Natural killer cell treated with Interleukin-12 subunit alpha and Interleukin-12 subunit beta and Interleukin-15 and Interleukin-18, amount 100 ng/mL, for 72 hours (primary cell): ENCODE measurements at places on chromosomes 5 and 9.

DNA sequence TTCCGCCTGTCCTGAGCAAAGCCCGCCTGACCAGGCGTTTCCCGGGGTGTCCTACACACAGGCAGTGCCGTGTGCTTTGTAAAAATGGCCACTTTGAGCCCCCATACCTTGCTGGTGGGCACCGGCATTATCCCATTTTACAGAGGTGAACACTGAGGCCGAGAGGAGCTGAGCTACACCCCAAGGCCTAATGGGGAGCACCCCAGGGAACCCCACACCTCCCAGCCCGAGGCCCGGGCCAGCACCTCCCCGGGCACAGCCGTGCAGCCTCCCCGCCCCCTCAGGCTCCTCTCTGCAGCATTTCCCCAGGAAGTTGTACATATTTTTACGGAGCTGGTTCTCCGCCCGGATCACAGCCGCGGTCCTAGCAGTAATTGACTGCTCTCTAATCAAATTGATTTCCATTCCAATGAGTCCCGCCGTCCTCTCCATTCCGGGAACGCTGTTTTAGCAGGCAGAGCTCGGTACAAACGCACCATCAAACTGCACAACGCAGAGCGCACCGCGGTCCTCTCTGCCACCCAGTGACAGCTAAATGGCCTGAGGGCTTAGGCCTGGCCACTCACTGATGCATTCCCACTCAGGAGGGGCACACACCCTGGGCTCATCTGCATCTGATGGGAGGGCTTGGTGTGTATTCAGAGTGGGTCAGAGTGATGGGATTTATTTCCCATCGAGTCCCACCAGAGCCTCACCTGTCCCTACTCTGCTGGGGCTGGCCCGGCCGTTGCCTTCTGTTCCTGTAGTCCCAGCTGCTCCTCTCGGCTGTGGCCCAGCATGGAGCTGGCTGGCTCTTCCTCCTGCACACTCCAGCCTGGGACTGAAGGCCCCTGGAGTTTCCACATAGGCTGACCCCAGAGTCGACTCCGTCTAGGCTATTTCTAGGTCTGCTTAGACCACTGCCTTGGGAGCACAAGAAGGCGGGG, 36.2 kb upstream of the UBAC1 start:
- H3K36me3 ChIP-seq, result no peaks in the 10 kb centered on the region
- no peak overlapping the region for H3K4me3 ChIP-seq
- no peaks in the 10 kb centered on the region for H3K27me3 ChIP-seq
- peaks cover 6% of the 10 kb centered on the region for H3K4me1 ChIP-seq
- H3K27ac ChIP-seq, result no peak overlapping the region

DNA sequence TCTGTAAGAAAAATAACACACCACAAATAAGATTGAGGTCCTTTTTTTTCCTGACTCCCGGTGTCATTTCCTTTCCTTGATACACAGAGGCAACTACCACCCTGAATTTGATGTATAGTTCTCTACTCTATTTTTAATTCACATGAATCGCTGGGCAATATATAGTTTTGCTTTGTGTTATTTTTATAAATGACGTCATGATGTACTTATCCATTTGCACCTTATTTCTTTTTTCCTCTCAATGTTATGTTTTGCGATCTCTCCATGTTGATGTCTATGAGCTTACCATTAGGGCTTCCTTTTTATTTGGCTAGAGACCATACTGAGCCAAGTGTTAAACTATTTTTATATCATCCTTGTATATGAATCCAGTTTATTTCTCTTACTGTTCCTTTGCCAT, 175.9 kb downstream of the PAPPA start:
- H3K27me3 ChIP-seq, result no peaks in the 10 kb centered on the region
- DNase-seq, result no peak
- H3K4me1 ChIP-seq, result no peaks in the 10 kb centered on the region

DNA sequence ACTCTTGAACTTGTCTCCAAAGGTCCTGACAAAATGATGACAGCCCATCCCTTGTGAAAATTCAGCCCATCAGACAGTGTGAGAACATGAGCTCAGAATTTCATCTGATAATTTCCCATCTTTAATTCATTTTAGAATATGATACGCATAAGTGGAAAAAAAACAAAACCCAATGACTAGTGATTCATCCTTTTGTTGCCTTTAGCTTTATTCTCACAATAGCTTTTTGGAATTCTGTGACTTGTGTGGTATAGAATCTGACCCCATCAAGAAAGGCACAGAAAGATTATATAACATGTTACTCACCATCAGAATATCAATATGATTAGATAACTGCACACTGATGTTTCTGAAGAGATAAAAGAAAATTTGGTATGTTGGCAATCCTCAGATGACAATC, 16.1 kb upstream of the TMED7 start:
- H3K36me3 ChIP-seq, result no peaks in the 10 kb centered on the region
- peaks cover 32% of the 10 kb centered on the region for H3K27me3 ChIP-seq
- H3K4me3 ChIP-seq, result no peak overlapping the region
- no peak overlapping the region for H3K27ac ChIP-seq
- DNase-seq, result no peak

- no peaks in the 10 kb centered on the region for H3K36me3 ChIP-seq
- no peak for DNase-seq
Measured at GRCh38 chr5:13470263-13470662, 474.2 kb downstream of the DNAH5 start.

DNA sequence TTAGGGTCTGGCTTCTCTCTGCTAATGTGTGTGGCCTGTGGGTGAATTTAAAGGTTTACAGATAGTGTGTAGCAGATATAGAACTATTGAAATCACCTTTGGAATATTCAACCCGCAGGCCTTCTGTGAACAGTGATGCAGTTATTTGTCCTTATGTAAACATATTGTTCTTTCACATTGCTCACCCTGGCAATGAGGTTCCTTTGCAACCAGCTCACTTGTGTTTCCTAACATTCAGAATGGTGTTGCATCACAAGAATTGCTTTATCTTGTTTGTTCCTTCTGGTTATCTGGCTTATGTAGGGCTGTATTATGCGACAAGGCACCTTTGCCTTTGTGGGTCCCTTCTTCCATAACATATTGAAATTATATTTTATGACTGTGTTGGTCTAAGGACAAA, 370.3 kb downstream of the NNT start:
- no peaks in the 10 kb centered on the region for H3K27me3 ChIP-seq
- no peak overlapping the region for H3K27ac ChIP-seq
- H3K4me3 ChIP-seq, result no peak overlapping the region
- no peak for DNase-seq
- no peaks in the 10 kb centered on the region for H3K36me3 ChIP-seq

GRCh38 chr9:110604171-110604601, 24.6 kb upstream of the SVEP1 start:
- H3K36me3 ChIP-seq, result no peaks in the 10 kb centered on the region
- H3K4me1 ChIP-seq, result no peaks in the 10 kb centered on the region
- H3K27ac ChIP-seq, result no peak overlapping the region
- no peak for DNase-seq

- no peak overlapping the region for H3K27ac ChIP-seq
- H3K27me3 ChIP-seq, result no peaks in the 10 kb centered on the region
- no peak overlapping the region for H3K4me3 ChIP-seq
Measured at GRCh38 chr5:125413496-125414274, 667.2 kb upstream of the ZNF608 start.

DNA sequence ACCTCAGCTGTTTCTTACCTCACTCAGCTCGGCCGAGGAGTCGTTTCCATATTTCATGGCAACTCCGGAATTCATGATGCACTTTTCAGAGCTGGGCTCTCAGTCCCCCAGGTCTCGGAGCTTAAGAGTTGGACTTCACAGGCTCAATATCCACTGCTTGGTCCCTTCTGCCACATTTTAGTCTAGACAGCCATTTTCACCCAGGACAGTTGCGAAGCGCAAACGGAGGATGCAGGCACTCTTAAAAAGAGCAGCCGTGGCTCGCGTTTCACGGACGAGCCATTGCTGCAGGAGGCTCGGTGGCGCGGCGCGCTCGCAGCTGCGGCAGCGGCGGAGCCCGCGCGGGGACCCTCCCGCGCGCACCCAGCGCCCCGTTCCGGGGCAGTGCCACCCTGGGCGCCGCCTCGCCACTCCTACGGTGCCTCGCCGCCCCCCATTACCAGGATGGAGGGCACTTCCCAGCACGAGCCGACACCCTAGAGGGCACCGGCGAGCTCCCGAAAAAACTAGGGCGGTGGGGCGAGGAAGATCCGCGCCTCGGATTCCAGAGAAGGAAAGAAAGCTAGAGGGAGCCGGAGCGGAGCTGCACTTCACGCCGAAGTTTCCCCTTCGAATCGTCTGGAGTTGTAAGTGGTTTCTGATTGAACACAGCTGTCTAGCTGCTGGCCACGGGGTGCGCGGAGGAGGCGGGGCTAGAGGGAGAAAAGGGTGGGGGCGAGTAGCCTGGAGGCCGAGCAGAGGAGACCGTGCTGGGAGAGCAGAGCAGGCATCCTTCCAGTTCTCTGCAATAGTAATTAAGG, 140.3 kb downstream of the TSSK1B start:
- DNase-seq, result peak; percentile 69
- peaks cover 15% of the 10 kb centered on the region for H3K4me1 ChIP-seq
- peaks cover 46% of the 10 kb centered on the region for H3K27me3 ChIP-seq
- peak overlapping the region; percentile 77 for H3K4me3 ChIP-seq

DNA sequence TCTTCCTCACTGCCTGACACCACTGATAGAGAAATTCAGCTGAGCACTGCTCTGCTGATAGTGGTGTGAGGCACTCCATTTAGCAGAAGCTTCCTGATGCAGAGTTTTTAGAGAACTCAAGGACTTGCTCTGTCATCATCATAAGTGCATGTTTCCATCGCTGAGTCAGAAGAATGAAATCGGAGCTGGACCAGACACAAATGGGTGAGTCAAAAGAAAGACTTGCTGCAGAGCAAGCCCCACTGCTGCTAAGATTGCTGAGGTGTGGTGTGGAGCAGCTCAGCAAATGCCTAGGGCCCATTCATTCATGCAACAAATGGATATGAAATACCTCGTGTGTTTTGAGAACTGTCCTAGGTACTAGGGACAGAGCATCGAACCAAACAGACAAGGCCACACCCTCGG, 410.2 kb upstream of the SLC30A5 start:
- no peak overlapping the region for H3K27ac ChIP-seq
- no peaks in the 10 kb centered on the region for H3K4me1 ChIP-seq
- H3K36me3 ChIP-seq, result no peaks in the 10 kb centered on the region
- DNase-seq, result no peak
- H3K4me3 ChIP-seq, result no peak overlapping the region

DNA sequence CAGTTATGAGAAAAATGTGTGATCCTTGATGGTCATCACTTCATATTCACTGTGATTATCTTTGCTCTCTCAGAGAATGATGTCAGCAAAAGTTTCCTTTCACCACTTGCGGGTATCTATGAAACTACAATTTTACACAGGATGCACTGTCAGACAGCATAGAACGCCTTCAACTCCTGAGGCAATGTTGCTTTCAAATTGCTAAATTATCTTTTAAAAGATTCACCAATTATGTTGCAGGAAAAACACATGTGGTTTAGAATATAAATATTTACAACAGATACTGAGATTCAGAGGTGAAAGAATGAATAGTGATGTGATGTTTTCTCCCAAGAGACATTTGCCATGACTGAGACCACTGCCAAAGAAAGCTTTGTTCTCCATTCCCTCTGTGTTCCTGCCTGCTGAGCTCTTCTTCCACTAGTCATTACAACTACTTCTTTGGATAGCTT, 879.8 kb upstream of the DMAC1 start:
- no peaks in the 10 kb centered on the region for H3K36me3 ChIP-seq
- H3K27ac ChIP-seq, result no peak overlapping the region
- no peak for DNase-seq
- no peaks in the 10 kb centered on the region for H3K4me1 ChIP-seq

DNA sequence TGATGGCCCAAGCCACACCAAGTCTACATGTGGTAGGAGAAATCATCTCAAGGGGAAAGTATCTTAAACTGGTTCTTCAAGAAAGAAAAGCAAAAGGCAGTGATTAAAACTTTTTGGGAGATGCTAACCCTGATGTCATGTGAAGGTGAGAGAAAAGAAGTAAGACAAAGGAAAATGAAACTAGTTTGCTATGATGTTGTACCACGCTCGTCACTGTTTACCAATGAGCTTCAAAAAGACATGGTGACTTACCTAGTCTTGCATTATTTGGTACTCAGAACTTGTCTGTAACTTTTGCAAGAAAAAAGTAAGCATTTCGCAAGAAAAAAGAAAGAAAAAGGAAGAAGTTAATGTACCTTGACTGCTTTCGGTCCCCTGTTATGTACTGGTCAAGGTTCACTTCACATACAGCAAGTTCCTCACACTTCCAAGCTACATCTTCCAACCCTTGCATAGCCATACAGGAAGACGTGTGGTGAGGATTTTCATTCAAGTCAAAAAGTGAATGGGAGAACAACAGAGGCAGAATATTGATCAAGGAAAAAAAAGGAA, 739.3 kb downstream of the NR2F1-AS1 start:
- no peaks in the 10 kb centered on the region for H3K4me1 ChIP-seq
- H3K4me3 ChIP-seq, result no peak overlapping the region
- H3K27ac ChIP-seq, result no peak overlapping the region

DNA sequence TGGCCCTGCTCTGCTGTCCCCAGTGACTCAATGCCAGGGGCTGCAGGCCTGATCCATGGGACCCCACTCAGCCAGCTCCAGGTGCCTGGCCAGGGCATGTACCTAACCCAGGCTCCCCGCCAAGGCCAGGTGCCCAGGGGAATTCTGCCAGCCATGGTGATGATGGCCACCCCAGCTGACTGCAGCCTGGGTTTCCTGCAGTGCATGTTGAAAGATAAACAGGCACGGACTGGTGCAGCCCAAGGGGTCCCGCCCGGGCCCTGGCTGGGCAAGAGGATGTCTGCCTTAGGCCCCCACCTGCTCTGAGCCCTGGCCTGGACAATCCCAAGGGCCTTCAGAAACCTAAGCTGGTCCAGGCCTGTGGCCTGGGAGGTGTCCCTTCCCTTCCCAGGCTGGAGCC, 1.2 kb downstream of the ABCA2 start:
- no peaks in the 10 kb centered on the region for H3K27me3 ChIP-seq
- peaks cover 19% of the 10 kb centered on the region for H3K4me1 ChIP-seq
- peak overlapping the region; percentile 87 for H3K4me3 ChIP-seq
- no peak for DNase-seq
- no peaks in the 10 kb centered on the region for H3K36me3 ChIP-seq

DNA sequence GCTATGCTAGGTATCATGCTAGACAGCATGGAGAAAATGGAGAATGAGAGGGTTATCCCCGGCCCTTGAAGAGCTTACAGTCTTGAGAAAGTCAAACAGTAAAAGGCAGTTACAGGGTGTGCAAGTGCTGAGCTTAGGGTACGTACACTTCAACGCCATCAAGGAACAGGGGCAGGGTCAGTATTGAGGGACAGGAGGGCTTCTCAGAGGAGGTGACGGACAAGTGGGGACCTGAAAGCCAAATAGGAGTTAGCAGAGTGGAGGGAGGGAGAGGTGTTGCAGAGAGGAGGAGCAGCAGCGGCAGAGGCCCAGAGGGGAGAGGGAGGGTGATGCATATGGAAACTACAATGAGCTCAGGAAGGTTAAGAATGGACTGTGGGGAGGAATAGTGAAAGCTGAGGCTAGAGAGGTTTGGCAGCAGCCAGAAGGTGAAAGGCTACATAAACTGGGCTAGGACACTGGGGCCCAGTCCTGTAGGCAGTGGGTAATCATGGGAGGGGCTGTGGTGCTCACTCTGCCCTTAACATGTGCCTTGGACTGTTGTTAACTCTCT, 88.0 kb downstream of the NRG2 start:
- H3K36me3 ChIP-seq, result no peaks in the 10 kb centered on the region
- H3K27ac ChIP-seq, result no peak overlapping the region
- peaks cover 7% of the 10 kb centered on the region for H3K27me3 ChIP-seq
- DNase-seq, result no peak
- no peaks in the 10 kb centered on the region for H3K4me1 ChIP-seq
